ENCODE measurements at places on chromosomes 7 and 10.

GRCh38 chr10:63083904-63084689 lies 49.0 kb upstream of the NRBF2 start:
- DNase-seq, result peak; percentile 11

GRCh38 chr7:44461387-44461786 lies 29.1 kb downstream of the NUDCD3 start:
- no peak for DNase-seq

- no peak for DNase-seq
These were observed 1.6 kb downstream of the LMOD2 start for GRCh38 chr7:123657304-123657685.

- DNase-seq, result peak; percentile 29
These were observed 21.7 kb upstream of the MALSU1 start for GRCh38 chr7:23277359-23277989.

GRCh38 chr7:103031781-103032180 lies 42.8 kb downstream of the FBXL13 start:
- DNase-seq, result no peak

GRCh38 chr7:119640861-119641260 lies 632.1 kb upstream of the KCND2 start:
- no peak for DNase-seq

GRCh38 chr10:44865289-44865671 lies 45.9 kb upstream of the TMEM72 start:
- DNase-seq, result no peak

DNA sequence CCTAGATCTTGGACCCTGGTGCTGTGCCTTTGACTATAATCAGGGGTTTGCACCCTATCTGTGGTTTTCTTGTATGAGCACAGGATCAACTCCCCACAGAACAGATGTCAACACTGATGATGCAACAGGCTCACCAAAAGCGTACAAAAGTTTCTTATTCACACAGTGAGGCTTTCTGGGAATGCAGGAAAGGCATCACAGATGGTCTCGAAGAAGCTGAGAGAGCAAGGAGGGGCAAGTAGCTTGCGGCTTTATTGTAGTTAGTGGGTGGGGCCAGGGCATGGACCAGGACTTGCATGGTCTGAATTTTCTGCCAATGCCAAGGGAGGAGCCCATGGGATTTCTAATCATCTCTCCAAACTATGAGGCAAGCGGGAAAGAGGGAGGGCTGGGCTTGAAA lies 46.2 kb downstream of the SEC61G start:
- DNase-seq, result no peak

DNA sequence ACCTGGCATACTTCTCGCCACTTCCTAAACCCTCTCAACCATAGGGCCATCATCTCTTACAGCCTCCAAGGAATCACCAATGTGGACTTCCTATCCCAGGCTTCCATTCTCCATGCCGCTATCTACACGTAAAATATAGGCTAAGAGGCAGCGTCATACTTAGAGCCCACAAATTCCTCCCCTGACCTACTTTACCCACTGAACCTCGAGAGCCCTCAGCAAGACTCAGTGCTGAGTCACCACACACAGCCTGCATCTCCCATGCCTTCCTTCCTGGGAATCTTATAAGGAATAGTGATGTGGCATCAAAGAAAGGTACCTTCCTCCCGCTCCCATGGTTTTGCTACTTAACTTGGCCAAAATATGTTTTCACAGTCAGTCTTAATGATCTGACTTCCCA lies 435.6 kb upstream of the NFE2L3 start:
- no peak for DNase-seq

- DNase-seq, result no peak
These were observed 221.7 kb downstream of the PLXNA4 start for GRCh38 chr7:132354527-132354926.

DNA sequence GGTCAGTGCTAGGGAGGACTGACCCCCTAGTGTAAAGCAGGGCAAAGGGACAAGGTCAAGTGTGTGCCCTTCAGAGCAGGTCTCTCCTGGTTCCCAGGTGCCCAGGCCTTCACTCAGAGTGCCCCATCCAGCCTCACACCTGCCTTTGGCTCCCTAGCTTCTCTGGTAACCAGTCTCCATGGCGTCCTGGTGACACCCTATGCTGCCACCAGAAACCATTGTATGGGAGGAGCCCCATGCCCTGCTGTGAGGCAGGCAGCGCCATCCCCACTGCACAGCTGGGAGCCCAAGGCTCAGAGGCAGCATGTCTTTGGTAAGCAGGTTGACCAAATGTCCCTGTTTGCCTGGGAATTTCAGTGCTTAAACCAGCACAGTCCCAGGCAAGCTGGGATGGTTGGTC lies 33.1 kb upstream of the HMX3 start:
- no peak for DNase-seq

- no peak for DNase-seq
These were observed at the start of gene TRIM8 for GRCh38 chr10:102644066-102644645. TSS of gene TRIM8 (plus strand) at chr10:102644479. CDS start at chr10:102644618, 139 bp downstream.

GRCh38 chr10:133071733-133072132 lies 16.0 kb upstream of the ADGRA1 start:
- no peak for DNase-seq

DNA sequence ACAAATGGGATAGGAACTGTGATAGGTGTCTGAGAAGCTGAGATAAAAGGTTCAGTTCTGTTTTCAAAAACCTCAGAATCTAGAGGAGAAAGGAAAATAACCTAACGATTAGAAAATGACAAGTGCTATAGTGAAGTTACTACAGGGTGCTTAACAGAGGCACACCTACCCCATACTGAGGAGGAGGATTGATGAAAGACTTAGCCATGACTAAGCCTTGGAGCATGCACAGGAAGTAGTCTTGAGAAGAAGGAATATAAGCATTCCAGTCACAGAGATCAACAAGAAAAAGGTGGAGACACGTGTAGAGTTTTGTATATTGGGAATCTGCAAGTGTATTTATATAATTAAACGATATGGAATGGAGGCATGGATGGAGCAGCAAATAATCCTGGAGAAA lies 1225.5 kb upstream of the CELF2 start:
- DNase-seq, result no peak

DNA sequence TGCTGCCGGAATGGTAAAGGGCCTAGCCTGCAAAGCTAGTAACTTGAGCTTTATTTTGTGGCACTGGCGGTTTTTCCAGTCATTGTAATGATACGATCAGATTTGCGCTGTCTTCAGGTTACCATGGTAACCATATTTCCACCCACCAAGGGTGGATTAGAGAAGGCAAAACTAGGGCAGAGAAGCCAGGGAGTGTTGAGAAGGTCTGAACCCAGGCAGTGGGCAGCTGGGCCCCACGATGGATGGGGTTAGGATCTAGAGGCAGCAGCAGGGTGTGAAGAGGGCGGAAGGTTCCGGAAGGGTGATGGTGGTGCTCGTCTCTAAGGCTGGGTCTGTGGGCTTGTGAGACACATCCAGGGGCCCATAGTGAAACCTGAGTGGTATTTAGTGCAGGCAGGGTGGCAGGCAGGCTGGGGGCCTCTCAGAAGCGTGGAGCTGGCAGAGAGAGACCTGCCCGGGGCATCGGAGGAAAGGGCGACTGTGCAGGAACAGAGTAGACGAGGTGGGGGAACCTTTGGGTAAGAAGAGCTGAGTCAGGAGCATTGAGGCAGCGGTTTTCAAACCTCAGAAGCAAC lies 87.9 kb upstream of the GTF2I start:
- DNase-seq, result no peak

DNA sequence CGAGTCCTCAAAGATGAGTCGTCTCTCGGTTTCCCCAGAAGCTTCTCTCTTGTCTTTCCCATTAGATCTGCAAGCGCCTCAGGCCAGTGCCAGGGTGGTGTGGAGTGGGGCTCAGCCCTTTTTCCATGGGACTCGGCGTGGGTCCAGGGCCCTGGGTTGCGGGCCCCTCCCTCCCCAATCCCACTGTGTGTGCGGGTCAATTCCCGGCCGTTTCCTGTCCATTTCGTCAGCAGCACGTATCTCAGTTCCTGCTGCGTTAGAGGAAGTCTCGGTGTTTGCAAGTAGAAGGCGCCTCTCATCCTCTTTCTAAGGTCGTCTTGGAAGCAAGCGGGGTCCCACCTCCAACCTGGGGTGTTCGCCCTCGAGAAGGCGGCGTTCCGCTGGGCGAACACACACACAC lies 25.1 kb upstream of the ADGRA1 start:
- no peak for DNase-seq

GRCh38 chr7:70384891-70385290 lies 747.1 kb upstream of the GALNT17 start:
- no peak for DNase-seq

DNA sequence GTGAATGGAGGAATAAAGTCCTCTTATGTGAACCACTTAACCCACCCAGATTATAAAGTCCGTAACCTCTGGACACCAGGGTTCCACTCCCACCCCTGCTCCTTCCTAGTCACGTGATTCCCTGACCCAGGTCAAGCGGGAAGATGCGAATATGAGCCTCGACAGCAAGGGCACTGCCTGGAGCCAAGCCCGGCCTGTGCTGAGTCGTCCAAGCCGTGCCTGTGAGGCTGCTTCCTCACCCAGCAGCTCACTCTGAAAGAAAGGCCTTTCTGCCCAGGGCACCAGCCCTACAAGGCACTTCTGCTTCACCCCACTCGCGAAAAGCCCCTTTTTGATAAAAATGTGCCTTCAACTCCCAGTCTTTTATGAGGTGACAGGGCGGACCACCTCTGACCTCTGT lies 85.8 kb downstream of the CYTH3 start:
- DNase-seq, result no peak

DNA sequence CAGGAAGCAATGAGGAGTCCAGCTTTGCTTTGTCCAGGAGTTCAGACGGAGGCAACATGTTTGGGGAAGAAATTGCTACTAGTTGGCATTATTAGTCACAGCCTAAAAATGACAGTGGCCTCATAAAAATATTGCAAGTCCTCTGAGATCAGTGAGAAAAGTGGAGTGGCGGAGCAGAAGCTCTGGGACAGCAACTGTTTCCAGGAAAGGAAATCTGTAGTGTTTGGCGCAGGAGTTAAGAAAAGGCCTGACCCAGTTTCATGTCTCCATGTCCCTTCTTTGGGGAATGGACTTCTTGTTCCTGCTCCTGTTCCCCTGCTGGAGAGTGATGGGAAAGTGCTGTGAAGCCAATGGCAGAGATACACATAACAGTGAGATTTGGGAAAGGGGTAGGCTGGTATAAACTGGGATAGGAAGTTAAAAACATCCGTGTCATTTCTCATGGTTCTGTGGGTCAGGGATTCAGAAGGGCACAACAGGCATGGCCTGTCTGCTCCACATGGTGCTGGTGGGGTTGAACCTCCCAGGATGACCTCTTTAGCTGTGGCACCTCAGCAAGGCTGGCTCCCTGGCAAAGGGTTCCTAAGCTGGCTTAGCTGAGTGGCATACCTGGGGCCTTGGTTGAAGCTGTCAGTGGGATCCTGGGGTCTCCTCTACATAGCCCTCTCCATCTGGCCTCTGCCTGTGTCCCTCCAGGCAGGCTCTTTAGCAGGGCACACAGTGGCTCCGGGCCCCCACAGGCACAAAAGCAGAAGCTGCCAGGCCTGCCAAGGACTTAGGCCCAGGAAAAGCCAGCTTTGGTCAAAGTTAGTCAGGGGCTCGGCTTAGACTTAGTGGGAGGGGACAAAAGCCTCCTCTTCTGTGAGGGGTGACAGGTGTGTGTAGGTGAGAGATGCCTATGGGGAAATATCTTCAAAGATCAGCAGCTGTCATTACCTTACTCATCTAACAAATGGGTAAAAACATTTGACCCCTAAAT lies 77.7 kb downstream of the WDFY4 start:
- no peak for DNase-seq

DNA sequence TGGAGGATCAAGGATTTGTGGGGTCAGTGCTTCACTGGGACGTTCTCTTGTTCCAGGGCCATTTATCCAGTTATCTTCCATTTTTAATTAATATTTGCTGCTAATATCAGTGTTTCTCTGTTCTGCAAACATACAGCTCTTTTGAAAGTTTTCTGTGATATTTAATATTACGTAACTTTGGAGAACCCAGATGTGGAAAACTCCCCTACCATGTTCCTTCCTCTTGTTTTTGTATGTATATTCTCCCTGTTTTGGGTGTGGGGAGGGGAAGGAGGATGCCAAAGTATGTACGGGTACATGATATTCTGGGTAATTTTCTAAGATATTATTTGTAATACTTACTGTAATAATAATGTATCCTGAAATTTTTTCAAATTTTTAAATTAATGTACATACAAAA lies 55.9 kb downstream of the MYO3A start:
- no peak for DNase-seq

- no peak for DNase-seq
These were observed 1.4 kb downstream of the SKIDA1 start for GRCh38 chr10:21524131-21524525.

DNA sequence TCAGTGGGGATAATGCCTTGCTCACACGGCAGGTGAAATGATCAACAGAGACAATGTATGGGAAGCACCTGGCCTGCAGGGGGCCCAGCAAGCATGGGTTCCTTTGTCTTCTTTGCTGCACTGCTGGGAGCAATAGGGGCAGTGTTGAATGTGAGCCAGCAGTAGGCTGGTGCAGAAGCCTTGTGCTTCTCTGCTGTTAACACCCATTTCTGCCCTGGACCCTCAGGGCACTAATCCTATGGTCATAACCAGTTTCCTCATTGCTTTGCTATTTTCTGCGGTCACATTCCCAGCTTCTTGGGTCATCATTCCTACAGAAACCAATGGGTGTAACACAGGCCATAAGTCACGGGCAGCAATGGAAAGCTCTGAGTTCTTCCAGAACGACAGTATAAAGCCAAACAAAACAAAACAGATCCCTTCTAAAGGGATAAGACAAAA lies 10.9 kb upstream of the LGI1 start:
- no peak for DNase-seq

DNA sequence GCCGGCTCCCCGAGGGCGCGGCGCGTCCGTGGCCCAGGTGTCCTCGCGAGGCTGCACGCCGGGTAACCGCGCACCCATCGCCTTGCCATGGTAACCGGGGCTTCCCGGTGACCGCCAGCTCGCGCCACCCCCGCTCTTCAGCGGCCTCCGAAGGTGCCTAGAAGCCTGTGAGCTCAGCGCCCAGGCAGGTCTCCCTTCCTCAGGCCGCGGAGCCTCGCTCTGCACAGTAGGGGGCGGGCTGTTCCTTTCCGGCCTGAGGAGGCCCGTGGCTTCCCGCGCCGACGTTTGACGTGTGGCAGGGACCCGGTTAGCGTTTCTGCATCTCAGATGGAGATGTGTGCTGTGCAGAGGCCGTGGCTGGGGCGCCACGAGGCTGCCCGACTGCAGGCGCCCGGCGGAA lies 117.1 kb downstream of the DYNC2I1 start:
- DNase-seq, result no peak

- DNase-seq, result no peak
These were observed 188.0 kb downstream of the FRMD4A start for GRCh38 chr10:14142606-14143250.

DNA sequence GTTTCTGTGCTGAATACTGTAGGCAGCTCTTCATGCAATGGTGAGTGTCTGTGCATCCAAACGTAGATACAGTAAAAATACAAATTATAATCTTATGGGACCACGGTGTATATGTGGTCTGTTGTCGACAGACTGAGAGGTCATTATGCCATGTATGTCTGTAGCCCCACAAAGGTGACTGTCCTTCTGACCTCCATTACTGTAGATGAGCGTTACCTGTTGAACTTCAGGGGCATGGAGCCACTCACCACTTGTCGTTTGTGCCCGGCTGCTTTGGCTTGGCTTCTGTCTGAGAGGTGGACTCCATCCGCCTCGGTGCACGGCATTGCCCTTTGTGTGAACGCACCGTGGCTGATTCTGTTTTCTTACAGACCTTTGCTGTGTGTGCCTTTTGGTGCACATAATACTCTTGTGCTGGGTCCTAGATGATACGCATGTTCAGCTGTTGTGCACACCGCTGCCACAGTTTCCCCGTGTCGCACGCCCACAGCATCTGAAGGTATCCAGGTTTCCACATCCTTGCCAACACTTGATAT lies 2.9 kb downstream of the UBE3C start:
- no peak for DNase-seq

Data from SIG-M5 (cell line).